ENCODE measurements at places on chromosomes 5 and 9.

GRCh38 chr5:98999631-99000030 is 70.8 kb upstream of the CHD1 start:
- DNase-seq: no peak

DNA sequence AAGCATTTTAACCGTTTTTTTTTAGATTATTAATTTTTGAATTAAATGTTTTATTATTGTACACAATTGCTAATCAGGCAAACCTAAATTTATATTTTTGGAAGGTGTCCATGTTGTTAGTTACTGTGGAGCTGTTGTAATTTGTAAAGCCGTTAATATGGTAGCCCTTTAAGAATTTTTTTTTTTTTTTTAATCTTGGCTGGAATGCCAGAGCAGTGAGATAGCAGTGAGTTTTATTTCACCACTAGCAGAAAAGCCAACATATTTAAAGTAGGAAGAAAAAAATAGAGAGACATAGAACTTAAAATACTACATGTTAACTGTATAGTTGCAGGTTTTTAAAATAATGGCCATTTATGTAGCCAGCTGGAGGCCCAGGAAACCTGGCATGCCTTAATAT is 35.3 kb upstream of the RNF20 start:
- no peak for DNase-seq

DNA sequence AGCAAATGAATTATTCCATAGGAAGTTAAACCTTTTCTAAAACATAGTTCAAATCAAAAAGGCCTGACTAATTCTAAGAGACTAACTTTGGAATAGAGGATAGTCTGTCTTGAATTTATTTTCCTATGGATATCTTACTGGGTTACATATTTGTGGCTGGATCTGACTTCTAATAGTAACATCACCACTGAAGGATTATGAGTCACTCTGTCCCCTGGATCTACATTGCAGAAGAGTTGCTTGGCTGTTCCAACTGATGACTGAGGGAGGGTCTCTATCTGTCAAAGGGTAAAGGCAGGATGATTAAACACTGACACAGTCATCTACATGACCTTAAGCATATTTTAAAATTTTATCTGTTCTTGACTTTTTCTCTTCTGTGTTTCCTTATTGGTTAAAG is 119.6 kb upstream of the FST start:
- no peak for DNase-seq

DNA sequence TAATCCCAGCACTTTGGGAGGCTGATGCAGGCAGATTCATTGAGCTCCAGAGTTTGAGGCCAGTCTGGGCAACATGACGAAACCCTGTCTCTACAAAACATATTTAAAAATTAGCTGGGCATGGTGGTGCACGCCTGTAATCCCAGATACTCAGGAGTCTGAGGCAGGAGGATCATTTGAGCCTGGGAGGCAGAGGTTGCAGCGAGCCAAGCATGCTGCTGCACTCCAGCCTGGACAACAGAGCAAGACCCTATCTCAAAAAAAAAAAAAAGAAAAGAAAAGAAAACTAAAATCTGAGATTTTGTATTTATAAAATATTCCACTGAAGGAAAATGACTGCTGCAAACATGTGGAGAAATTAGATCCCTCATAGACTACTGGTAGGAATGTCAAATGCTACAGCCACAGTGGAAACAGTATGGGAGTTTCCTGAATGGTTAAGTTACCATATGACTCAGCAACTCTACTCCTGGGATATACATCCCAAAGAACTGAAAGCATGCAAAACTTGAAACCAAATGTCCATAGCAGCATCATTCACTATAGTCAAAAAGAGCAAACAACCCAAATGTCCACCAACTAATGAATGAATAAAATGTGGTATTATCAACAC is 106.1 kb downstream of the UBAP2 start:
- DNase-seq: no peak

GRCh38 chr5:165459232-165459631 is 1953.8 kb downstream of the MAT2B start:
- no peak for DNase-seq

DNA sequence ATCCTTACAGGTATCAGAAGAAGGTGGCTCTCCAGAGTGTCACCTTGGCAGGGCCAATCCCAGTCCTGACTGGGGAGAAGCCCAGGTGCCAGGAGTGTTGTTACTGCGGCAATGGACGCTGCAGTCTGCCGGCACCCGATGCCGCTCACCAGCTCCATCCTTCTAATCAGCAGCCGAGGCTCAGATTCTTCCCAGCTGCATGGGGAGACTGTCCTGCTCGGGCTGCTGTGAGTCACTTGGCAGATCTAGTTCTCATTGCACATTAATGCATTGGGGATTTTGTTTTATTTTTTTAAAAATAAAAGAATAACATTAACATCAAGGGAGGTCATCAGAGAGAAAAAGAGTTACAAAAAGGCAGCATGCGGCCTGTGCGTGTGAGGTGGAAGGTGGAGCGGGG is 115.8 kb downstream of the MTX3 start:
- DNase-seq: no peak

GRCh38 chr5:80216753-80217596 is 38.9 kb downstream of the SERINC5 start:
- DNase-seq: no peak

DNA sequence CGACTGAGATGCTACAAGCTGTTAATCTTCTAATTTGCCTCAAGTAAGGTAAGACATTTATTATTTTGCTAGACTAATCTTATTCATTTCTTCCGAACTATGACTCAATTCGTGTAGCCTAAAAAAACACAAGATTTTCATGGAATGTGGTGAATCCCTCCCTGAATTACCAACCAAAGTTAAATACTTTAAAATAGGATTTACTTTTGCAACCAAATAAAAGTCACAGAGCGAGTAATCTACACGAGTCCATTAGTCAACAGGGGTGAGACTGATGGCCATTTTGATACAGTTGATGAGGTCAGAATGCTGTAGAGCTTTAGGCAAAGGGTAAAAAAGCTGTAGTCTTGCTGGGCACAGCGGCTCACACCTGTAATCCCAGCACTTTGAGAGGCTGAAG is 13.1 kb upstream of the BNC2 start:
- DNase-seq: no peak

GRCh38 chr5:113217619-113218184 is 217.1 kb downstream of the TSSK1B start:
- DNase-seq: no peak

DNA sequence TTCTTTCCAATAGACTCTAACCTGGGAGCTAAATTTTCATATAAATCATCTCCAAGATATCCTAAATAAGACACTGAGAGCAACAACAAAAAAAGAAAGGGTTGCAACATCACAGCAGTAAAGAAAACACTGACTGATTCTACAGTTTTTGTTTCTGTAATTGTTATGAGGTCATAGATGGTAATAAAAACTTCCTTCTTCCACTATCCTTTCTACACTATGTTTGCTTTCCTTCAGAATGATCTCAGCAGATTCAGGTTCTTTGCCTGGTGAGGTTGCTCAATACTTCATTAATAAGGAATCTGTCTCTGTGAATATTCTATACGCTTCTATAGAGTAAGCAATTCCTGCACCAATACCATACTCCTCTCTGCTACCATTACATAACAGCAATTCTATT is 835.6 kb upstream of the GRAMD2B start:
- DNase-seq: no peak

DNA sequence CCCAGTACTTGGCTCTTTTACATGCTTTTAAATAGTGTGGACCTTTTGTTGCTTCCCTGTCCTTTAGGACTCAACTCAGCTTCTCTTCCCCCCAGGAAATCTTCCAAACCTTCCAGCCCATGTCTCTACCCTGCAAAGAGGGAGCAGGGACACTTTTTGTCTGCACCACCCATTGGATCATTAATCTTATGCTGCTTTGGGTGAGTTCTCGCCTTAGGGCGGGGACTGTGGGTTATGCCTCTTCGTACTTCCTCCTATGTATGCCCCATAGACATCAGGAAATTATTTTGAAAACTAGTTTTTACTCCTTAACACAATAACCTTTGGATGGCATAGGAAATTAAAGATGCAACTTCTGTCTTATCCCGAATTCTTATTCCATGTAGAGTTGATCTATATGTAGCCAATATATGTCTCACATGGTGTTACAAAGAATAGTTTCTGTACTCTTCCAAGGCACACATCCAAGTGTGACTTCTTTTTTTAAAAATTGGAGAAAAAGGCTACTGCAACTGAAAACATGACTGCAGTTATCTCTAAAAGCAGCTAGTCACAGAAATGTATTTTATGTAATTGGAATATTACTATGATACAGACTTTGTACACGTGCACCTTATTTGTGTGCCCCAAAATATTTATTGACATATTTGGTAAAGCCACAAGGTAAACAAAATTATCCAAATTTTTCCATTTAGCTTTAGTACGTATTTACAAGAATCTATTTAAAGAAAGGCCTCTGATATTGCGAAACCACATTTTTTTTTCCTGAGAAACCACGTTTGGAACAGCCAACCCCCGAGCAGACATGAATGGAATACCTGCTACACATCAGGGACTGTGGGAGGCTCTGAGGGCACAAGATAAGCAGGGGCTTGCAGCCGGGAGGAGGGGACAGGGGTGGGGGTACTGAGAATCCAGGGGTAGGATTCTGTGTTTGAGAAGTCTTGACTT is 133.6 kb downstream of the WDR41 start:
- DNase-seq: no peak

DNA sequence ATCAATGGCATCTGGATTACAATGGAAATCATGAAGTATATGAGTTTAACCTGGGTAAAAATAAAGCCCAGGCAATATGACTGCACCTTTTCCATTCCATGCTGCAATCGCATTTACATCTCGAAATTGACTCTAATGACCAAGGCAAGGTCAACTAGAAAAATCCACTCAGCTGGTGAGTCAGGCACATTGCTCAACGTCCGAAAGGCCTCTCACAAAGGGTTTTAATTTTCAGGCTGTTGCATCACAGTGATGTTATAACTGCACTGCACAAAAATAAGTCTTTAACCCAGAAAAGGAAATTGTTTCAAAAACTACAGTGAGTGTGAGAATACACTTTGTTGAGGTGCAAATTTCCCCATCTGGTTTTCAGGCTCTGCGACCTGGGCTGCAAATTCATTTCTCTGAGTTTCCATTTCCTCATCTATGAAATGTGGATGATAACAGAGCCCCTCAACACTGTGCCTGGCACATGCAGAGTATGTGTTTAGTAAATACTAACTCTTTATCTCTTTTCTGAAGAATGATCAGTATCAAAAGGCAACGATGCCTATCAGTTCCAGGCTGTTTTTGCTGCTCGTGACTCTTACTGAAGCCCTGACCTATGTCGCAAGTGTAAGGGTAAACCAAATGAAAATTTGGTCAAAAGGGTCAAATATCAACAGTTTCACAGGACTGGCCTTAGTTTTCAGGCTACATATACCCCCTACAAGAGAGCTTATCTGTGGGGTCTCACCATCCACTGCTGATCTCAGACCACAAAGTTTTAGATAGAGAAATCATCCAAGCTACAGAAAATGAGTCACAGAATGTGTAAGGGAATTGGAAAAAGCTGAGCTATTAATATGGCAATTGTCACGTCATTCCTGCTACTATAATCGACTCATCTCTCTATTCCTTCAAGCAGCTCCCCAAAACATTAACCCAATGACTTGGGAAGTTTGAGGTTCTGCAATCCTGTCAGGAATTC is 4.1 kb downstream of the NFIL3 start:
- DNase-seq: no peak

- DNase-seq: no peak
Measured at GRCh38 chr9:31415164-31415563, 969.3 kb upstream of the ACO1 start.

DNA sequence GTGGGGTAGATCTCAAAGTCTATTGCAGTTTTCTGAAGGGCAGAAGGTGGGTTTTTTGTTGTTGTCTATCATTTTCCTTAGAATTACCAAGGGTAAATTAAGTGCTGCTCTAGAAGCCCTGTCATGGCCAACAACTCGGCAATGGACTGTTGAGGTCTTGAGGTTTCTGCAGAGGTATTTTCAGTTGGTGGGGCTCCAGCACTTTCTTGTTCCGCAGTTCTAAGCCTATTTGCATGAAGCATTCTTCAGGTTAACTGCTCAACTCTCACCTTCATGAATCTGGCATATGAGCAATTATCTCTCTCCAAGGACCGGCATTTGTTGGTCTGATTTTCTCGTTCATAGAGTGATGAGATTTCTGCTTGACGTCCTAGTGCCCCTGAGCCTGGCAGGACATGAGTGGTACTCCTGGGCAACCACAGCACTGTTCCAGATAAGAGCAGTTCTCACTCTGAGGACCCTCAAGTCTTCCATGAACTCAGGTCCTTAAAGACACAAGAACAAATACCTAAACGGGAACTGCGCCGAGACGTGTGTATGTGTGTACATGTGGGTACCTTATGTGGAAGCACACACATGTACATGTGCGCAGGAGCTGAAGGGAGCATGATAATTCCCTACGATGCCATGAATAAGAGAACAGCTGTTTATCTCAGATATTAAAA is 544.5 kb downstream of the CSNK1G3 start:
- no peak for DNase-seq

- no peak for DNase-seq
Measured at GRCh38 chr9:118367383-118367782, 663.2 kb downstream of the TLR4 start.

DNA sequence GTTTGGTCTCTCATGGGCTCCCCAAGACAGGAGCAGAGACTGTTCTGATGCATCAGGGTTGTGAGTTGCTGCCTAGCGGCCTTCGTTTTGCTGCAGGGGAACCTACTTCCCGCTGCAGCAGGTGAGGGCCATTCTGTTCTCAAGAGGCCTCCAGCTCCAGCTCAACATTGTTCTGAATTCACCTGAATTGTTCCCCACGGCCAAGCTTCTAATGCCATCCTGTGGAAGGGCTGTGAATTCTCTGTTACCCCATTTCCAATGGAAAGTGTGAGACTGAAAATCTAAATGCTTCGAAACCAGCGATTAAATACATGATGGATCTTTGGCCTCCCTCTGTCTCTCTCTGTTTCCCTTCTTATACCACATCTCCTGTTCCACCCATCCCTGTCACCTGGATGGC is 349.1 kb upstream of the DAP start:
- DNase-seq: no peak

DNA sequence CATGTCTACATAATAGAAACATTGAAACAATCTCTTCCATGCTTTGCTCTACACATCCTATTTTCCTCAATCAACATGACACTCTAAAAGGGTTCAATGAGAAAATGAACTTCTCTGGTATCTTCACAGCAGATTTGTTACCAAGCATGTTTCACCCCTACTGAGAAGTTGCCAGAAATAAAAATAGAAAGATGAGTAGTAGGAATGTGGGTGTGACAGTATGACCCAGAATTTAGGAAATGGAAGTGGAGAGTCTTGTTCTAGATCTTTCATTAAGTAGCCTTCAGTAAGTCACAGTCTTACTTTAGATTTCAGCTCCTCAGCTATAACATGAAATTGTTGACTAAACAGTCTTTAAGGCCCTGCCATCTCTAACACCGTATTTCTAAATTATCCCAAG is 581.8 kb downstream of the EFNA5 start:
- no peak for DNase-seq

DNA sequence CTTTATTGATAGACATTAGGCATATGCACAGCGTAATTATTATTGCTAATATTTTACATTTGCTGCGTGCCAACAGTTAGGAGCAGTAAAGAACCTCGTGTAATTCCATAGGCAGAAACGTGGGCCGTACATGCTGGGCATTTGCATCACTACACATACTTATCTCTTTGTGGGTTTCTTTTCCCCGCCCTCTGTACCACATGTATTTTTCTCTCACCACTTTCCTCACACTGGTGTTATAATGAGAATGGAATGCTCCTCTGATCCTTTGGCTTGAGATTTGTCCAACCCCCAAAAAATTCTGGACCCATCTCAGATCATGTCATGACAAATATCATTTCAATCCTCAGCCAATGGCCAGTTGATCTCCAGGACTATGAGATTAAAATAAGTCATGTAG is 1952.6 kb upstream of the WWC1 start:
- no peak for DNase-seq

Data from T follicular helper cell (primary cell).